DMS 273 treated with DMSO at 0.1 percent for 48 hours (cell line): ENCODE measurements at places on chromosomes 3 and 15.

GRCh38 chr3:169077394-169077906 is 586.1 kb downstream of the MECOM start:
- no peak for DNase-seq

DNA sequence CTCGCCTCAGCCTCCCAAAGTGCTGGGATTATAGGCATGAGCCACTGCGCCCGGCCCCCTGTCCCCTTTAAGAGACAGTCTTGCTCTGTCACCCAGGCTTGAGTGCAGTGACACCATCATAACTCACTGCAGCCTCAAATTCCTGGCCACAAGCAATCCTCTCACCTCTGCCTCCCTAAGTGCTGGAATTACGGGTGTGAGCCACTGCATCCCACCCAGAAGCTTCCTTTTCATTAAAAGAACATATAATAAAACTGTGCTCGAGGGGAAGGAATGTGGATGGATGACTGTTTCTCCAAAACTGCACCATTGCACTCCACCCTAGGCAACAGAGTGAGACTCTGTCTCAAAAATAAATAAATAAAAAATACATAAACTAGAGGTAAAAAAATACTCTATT is 70.1 kb downstream of the NCEH1 start:
- no peak for DNase-seq

DNA sequence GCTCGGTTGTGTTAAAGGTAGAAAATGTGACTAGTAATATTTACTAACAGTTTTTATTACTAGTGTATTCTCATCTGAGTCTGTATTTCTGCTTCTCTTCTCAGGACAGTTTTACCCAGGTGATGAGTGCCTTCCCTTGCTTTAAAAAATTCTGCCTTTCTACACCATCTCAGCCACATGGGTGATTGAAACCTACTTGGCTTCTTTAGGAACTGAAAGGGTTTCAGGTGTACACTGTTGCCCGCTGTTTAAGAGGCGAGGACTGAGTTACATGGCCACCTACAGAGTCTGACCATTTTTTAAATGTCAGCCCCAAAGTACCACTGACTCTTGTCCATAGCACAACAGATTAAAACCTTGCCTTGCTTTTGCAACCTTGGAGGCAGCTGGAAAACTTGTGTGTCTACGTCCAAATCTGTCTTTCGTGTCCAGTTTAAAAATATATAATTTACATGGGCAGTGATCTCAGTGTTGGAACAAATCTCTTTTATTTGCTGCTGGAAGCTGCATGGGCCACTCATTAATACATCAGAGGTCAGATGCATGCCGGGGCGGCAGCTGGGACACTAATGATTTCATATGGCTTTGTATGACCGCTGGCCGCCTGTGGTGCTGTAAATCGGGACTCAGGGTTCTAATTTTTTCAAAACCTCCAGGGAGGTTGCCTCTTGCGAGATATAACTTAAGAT is 44.6 kb downstream of the TRIM71 start:
- no peak for DNase-seq

DNA sequence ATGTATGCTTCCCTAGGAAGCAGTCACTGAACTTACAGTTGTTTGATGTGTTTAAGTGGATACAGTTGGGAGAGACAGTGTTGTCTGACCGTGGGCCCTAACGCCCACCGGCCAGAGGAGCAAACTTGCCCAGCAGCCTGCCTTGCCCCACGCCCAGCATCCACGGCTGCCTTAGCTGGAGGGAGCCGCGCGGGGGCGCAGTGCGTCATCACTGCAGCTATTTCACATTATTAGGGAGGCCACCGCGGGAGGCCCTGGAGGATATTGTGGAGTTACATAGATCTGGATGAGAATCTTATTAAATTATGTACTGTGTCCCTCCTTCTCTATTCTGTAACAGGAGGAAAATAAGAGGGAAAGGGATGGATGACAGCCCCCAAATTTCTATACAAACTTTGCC is 267.2 kb downstream of the GABRG3 start:
- DNase-seq: no peak

- DNase-seq: no peak
These were observed 89.0 kb downstream of the TMEM212 start for GRCh38 chr3:171932153-171932611.

- DNase-seq: no peak
These were observed 6.7 kb downstream of the PAQR5 start for GRCh38 chr15:69305204-69305931.

DNA sequence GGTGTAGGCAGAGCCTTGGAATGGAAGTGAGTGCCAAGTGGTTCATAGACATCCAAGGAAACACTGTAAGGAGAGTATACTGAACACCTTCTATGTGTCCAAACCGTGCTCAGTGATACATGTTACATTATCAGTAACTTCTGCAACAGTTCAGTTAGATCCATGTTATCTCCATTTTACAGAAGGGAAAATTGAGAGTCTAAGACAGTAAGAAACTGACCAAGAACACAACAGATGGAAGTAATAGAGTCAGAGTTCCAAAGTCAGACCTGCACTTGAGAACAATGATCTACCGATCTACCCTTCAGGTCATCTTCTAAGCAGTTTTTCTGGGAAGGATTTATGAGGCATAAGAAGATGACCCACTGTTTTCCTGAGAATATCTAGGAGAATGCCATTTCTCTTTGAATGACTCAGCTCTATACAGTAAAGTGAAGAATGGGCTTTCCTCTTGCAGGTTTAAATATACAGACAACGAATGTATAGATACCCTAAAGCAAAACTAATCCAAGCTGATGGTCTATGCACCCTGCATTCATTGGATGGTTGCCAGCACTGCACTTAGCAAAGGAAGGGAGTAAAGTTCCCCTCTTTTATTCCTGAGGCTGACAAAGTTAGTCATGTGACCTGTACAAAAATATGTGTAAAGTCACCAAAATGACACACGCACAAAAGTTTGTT is 604.1 kb upstream of the MDFIC2 start:
- DNase-seq: no peak

- no peak for DNase-seq
These were observed 165.4 kb downstream of the TJP1 start for GRCh38 chr15:29656636-29657475.

DNA sequence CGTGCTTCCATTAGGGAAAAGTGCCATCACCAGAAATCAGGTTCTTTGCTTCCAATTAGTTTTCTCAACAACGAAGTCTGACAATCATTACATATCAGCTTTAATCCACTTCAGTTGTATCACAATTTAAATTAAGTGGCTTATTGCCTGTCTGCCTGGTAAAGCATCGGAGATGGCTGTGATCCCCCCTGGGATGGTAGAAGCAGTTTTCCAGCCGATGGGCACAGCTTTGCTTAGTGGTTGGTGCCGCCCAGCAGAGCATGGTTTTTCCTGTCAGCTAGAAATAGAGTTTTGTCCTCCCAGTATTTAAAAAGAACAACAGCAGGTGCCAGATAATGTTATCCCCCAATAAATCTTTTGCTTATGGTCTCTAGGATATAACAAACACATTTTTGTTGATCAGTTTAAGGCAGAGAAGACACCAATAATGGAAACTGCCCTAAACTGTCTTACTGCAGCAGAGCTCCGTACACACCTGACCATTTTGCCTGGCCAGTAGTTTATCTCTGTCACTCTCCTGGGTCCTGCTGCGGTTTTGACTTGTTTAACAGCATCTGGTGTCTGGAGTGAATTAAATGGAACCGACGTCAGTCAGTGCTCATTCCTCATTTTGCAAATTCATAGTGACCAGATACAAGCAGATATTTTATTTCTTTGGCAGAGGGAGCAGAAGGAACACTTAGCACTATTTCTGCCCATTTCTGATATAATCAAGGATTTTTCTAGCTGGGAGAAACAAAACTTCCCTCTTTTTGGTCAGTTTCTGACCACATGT is 79.1 kb downstream of the SLC49A4 start:
- no peak for DNase-seq

DNA sequence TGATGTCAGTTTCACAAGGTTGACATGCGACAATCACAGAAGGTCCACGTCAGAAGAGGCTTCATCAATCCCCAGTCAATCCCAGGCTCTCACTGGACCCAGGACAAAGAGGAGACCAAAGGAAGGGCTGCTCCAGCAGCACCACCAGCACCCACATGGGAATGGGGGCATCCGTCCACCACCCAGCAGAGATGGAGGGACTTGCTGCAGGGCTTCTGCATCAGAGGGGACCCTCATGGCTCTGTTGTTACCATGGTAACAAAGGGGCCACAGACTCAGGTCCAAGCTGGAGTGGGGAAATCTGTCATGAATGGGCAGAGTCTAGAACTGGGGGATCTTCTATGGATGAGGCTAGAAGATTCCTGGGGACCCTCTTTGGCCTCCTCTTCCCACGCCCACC is 13.1 kb downstream of the PLA2G4F start:
- DNase-seq: no peak

DNA sequence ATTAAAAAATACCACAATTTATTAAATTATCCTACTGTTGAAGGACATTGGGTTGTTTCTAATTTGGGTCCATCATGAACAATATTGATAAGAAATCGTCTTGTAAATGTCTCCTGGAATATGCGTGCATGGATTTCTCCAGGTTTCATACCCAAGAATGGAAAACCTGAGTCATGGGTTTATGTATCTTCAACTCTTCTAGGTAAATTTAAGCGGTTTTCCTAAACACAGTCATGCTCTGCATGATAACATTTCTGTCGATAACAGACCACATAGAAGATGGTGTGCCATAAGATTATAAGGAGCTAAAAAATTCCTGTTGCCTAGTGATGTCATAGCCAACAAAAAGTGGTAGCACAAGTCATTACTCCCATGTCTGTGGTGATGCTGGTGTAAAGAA is 39.9 kb upstream of the SCN5A start:
- DNase-seq: no peak

DNA sequence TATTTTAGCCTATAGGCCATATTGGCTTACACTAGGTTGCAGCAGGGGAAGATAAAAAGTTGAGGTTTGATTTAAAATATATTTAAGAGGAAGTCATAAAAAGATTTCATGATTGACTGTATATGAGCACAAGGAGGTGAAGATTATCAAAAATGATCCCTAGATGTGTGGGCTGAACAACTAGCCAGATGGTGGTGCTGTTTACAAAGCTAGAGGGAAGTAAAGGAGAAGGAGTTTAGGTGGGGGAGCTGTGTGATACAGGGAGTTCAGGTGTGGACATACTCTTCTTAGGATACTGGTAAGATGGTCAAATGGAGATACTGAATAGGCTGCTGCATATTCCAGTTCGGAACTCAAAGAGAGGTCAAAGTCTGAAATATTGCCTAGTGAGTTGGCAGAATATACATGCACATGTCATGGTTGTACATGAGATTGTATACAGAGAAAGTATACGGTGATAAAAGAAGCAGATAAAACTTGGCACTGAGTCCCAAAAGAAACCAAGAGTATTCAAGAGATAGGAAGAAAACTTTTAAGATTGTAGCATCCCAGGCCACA is 727.8 kb downstream of the NLGN1 start:
- DNase-seq: peak; percentile 26

DNA sequence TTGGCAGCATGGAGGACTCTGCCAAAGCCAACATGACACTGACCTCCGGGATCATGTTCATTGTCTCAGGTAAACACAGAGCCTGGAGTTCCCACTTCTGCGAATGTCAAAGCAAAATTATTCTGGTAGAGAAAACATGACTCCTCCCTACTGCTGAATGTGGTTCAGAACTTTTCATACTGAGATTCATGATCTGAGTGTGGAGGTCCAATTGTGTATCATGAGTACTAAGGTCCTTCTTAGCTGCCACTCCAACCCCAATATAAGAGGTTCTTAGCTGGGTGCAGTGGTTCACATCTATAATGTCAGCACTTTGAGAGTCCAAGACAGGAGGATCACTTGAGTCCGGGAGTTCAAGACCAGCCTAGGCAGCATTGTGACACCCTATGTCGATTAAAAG is 13.8 kb downstream of the CLDN18 start:
- no peak for DNase-seq

- no peak for DNase-seq
These were observed 901.5 kb upstream of the SEMA6D start for GRCh38 chr15:46815765-46816164.

DNA sequence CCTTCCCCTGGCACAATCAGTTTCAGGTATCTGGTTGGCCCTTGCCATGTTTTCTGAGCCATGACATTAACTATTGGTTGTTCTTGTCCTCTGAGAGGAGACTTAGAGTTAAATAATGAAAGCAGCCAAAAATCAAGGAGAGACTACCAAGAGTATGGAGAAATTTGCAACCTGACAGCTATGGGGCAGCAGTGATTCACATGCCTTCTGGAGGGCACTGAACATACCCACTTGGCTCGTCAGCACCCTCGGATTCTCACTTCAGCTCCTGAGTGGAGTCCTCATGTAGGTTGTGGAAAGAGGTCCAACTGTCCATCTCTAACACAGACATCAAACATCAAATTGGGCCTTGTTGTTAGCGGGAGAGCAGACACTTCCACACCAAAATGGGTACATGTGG is 265.6 kb downstream of the EBLN2 start:
- DNase-seq: no peak

- no peak for DNase-seq
These were observed 386.5 kb downstream of the LRTM1 start for GRCh38 chr3:54541369-54541768.

DNA sequence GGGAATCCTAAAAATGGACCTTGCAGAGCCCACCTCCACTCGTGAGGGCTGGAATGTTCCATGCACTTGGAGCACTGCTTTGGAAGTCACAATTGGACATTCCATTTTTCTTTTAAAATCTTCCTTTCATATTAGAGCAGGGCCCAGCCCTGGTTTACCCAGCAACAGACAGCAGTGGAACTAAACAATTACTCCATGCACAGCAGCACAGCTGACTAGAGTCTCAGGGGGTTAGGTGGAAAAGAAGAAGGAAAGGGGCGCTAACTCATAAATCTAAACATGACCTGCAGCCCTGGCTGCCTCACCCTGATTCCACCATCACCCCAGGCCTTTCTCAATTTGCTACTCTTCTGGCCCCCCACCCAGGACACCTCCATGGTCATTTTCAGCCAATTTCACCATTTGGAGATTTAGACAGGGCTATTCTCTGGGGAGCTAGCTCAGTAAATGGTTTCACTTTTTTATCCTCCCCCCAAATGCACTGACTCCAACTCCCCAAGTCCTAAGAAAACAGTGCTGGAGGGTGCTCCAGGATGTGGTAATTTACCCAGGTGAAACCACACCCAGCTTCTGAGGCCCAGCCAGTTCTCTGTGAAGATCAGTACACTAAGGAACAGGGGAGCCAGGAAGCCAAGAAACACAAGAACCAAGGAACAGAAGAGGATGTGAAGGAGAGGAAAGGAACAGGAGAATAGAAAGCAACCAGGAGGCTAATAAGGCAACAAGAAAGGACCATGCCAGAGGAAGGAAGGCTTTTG is 1.6 kb upstream of the LRRC31 start:
- DNase-seq: no peak

- peak; percentile 93 for DNase-seq
These were observed 63.7 kb upstream of the ULK4 start for GRCh38 chr3:42025370-42026138.

DNA sequence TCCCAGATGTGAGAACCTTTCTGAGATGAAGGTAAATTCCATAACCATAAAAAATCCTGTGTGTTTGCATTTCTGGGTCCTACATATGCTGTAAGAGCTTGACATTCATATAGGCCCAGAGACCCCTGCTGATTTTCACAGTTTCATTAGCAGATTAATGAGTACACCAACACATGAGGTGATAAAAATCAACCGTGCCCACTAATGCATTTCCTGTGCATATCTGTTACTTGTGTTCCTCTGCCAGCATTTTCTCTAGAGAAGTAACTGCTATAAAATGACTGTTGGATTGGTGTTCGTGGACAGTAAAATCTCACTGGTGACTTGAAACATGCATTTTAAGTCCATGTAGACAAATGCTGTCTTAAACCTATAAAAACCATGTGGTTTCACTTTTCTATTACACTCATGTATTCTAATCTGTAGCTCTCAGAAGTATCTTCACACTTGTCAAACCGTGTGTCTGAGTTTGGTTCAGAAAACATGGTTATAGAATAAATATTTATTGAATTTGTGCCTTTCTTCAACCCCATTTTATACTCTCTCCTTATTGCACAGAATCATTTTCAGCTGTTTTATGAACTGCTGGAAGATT is 14.6 kb downstream of the MAP2K5 start:
- DNase-seq: no peak
